ENCODE measurements at places on chromosomes 4 and X. TPM values are rescaled to one million over a fixed set of nuclear protein-coding genes. Genes with fewer than 3 reads are reported as not detected.

- no peak for DNase-seq
Observed at GRCh38 chr4:73603854-73604584, 16.2 kb downstream of the RASSF6 start.

MAOB gene
- total RNA-seq: 2.0 TPM

DNA sequence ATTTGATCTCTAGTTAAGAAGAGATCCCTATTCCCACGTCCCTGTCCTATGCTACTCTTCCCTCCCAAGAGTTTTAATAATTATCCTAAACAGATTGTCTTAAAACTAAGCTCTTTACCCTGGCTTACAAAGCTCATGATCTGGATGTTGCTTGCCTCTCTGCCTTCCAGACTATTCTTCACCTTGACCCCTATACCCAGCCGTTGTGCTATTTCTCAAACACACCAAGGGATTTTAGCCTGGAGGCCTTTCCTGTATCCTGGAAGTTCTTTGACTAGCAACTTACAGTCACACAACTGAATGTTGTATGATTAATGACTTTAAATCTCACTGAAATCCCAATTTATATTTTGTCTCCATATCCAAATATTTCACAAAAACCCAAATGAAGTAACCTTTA lies 314.9 kb downstream of the ADGRL3 start:
- DNase-seq: no peak

- DNase-seq: no peak
Observed at GRCh38 chr4:55928846-55929245, 19.9 kb upstream of the CEP135 start.

GRCh38 chr4:139933104-139933503 lies 220.9 kb downstream of the MAML3 start:
- no peak for DNase-seq

PDLIM5 gene
- 90.5 TPM for total RNA-seq

HS6ST2 gene
- 0.30 TPM for total RNA-seq

GRCh38 chr4:84710548-84710947 lies 127.6 kb downstream of the CDS1 start:
- DNase-seq: no peak

PNMA6F gene
- not detected for total RNA-seq

F9 gene
- not detected for total RNA-seq

CETN2 gene
- total RNA-seq: 24.1 TPM

LDB2 gene
- 4.7 TPM for total RNA-seq

GRCh38 chr4:55278316-55278715 lies 67.7 kb upstream of the SRD5A3 start:
- DNase-seq: no peak

DNA sequence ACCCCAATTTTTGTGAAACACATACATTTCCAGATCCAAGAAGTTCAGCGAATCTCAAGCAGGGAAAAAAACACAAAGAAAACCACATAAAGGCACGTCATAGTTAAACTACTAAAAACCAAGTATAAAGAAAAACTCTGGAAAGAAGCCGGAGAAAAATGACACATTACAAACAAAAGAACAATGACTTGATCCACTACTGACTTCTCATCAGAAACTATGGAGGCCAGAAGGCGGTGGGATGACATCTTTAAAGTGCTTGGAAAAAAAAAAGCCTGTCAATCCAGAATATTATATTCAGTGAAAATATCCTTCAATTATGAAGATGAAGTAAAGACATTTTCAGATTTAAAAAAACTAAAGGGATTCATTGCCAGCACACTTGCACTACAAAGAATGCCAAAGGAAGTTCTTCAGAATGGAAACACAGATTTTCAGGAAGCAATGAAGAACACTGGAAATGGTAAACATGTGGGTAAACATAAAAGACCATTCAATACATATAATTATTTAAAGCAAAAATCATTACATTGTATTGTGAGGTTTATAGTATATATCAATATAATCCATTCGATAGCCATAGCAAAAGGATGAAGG lies 32.6 kb upstream of the PPP2R2C start:
- no peak for DNase-seq

GRCh38 chr4:62717154-62717553 lies 1517.0 kb downstream of the ADGRL3 start:
- DNase-seq: no peak

DNA sequence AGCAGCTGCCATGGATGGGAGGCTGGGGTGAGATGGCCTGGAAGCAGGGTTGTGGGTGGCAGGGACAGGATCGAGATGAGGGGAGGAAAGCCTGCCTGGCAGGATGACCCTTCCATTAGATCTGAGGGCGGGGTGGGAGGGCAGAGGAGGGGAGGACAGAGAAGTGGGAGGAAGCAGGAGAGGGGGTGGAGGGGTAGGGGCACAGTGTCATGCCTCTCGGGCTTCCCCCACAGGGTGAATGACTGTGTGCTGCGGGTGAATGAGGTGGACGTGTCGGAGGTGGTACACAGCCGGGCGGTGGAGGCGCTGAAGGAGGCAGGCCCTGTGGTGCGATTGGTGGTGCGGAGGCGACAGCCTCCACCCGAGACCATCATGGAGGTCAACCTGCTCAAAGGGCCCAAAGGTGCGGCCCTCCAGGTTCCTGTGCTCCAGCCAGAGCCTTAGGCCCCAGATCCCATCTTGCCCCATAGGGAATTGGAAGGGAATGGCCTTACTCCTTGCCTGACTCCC lies 4.9 kb downstream of the DLG3 start:
- no peak for DNase-seq

PPBP gene
- not detected for total RNA-seq

ARR3 gene
- not detected for total RNA-seq

PABPC5 gene
- 0.24 TPM for total RNA-seq

POLN gene
- total RNA-seq: 8.0 TPM

DNA sequence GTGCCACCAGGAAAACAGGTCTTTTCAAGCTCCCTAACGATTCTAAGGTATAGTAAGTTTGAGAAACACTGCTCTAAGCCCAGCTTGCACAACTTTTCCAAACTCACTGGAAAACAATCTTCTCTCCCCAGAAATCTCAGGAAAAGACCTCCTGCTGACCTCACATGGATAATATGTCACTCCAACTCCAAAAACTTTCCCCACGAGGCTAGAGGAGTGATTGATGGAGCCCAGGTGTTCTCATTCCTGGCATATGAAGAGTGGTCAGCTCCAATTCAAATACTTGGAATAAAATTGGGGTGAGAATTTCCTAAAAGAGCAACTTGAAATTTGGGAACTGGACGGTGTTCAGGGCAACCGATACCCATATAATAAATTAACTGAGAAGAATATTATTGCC lies 299.9 kb downstream of the PPP4R3C start:
- DNase-seq: no peak

FREM3 gene
- total RNA-seq: not detected

GRCh38 chr4:152643153-152644035 lies 36.4 kb downstream of the TMEM154 start:
- DNase-seq: no peak

- DNase-seq: no peak
Observed at GRCh38 chr4:53601251-53601764, 10.0 kb upstream of the LNX1 start.
